ENCODE measurements at places on chromosomes 5 and 9.

GRCh38 chr9:31372799-31373587 is 1011.5 kb upstream of the ACO1 start:
- no peak for DNase-seq

DNA sequence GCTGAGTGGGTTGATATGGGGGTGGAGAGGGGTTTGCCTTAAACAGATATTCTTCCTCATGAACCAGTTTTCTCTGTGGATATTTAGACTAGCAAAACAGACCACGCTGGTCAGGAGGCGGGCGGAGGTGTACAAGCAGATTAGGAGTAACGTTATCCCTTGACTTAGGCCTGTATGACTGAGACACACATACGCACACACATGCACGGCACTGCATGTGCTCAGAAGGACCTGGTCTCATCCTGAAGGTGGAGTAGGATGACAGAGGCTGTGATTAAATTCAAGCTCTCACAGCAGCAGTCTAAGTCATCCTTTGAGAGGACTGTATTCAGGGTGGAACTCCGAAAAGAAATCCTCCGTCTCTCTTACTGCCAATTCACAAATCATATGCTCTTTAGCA is 209.7 kb downstream of the DIRAS2 start:
- DNase-seq, result peak; percentile 10

DNA sequence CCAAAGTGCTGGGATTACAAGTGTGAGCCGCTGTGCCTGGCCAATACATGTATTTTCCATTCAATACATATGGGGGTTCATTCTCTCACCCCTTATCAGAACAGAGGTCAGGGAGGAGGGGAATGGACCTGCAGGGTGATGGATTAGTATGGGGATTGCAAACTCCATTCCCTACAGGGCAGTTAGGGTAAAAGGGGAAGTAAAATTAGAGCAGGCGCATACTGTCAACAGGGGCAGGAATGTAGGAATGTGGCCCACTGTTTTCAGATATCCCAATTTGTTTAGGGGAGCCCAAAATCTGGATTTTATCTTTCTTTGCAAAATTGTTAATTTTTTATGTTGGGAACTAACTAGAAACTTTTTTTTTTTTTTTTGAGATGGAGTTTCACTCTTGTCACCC is 46.4 kb upstream of the SLC44A1 start:
- DNase-seq, result no peak

DNA sequence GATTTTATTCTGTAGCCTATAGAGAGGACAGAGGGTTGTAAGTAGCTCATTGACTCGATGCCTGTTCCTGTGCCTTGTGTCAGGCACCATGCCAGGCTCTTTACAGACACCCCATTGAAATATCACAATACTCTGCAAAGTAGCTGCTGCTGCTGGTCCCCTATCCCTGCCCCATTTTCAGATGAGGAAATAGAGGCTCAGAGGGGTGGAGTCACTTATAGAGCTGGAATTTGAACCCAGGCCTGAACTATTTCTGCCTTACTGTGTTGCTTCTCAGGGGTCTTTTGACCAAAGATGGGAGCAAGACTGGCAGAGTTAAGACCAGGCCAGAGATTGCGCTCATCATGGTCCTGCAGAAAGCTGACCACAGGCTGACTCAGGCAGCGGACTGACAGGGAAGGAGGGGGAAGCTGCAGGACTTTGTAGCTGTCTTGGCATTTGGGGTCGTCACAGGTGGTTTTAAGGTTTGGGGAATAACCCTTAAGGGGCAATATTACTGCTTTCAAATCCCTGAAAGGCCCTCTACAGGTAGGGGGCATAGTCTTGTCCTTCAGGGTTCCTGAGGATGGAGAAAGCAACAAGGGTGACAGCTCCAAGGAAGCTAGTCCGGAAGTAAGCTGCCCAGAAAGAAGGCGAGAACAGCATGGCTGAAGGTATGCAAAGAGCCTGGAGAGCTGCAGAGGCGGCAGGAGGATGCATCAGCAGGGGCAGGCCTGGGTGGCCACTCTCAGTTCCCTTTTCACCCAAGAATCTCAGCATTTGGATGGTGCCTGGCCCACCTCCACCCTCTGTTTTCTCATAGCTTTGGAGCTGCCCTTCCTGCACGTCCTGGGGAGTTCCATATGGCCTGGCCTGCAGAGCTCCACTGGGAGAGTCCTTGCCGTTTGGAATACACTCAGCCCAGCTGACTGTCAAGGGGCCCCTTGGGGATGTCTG is 18.3 kb upstream of the NDST1 start:
- DNase-seq, result peak; percentile 77
